Activated naive CD8-positive, alpha-beta T cell treated with anti-CD3 and anti-CD28 coated beads, Interleukin-2, amount 50 U/mL, for 16 hours (primary cell): ENCODE measurements at places on chromosomes 3 and 15.

DNA sequence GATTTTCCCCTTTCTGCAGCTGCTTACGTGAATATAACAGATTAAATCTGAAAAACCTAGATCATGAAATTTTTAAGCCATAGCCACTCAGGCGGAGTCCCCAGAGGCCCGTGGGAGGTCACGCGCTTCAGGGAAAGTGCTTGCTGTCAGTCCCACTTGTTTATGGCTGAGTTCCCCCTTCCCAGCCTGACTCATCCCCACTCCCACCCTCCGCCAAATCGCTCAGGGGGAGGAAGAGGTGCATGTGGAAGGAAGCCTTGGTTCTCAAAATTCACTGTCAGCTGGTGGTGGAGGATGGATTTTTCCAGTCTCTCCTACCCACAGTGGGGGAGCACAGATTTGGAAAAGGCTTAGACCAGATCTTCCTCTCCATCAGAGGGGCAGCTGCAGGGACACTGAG is 67.4 kb downstream of the CORO2B start:
- DNase-seq: no peak

DNA sequence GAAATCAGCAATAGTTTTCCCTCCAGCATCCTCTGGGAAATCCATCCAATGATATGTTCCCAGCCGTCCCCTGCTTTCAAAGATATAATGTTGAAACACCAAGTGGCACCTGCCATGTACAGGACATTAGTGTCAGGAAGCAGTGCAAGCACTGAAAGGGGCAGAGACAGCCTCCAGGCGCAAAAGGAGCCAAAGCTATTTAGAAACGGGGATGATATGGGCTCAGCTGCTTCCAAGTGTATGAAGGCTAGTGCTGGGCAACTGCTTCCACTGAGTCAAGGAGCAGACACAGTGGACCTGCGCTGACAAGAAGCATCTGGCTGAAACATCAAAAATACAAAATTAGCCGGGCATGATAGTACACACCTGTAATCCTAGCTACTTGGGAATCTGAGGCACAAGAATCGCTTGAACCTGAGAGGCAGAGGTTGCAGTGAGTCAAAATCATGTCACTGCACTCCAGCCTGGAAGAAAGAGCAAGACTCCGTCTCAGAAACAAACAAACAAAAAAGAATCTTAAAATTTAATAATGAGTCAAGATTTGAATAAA is 119.7 kb downstream of the AQP9 start:
- no peak for DNase-seq

DNA sequence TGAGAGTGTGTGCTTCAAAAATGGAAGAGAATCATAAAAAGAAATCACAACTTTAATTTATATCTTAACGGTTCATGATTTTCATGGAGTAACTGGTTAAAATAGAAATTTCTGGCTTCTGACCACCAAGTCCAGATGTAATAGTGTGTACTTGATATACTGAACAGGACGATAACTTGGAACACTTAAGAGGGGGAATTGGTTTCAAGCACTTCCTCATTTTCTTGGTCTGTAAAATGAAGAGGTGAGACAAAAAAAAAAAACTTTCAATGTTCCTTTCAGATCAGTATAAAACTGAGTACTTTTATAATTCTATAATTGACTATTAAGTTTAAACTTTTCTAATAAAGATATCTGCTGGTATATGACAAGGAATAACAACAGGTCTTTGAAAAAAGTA is 64.0 kb upstream of the TRA2B start:
- DNase-seq: no peak

- DNase-seq: no peak
Measured at GRCh38 chr15:101188637-101189408, 63.0 kb downstream of the CHSY1 start.
